ENCODE measurements at places on chromosomes 6 and 20. TPM values are rescaled to one million over a fixed set of nuclear protein-coding genes. Genes with fewer than 3 reads are reported as not detected.

The HLA-DQA1 gene
- 3.3 TPM for polyA plus RNA-seq

The FAM83C gene
- polyA plus RNA-seq: not detected

The LY6G6D gene
- not detected for polyA plus RNA-seq

The FOXF2 gene
- 0.46 TPM for polyA plus RNA-seq

The GABRR2 gene
- polyA plus RNA-seq: 1.4 TPM

Measured in muscle of leg (tissue), 16 donors.